ENCODE measurements at places on chromosomes 7 and 10.

DNA sequence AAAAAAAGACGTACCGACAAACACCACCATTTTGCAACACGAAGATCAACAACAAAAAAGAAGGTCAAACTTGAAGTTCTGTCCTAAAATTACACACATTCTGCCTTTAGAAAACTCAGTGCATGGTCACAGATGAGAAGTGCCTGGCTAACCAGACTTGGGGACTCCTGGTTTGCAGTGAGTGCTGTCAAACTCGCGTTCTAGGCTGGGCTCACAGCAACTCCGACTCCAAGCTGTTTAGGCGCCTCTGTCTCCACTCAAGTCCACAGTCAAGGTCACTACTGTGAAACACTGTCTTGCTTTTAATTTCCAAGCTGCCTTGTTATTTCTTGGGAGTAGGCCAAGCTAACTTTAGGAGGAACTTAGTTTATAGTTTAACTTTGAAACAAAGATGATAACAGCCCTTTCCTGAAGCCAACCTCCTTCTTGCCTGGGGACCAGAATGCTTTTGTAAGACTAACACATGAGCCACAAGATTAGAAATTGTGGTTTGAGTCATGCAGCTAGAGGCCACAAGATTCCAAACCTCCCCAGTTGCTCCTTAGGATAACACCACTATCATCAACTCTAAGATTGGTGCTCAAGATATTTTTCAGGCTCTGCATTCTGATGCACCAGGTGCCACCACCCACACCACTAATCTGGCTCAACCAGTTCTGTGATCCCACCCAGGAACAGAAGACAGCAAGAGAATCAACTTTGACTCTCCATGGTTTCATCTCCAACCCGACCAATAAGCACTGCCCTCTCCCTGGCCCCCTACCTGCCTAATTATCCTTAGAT lies 1.1 kb upstream of the DNAAF5 start:
- DNase-seq = no peak

GRCh38 chr7:121302214-121302745 lies 26.5 kb upstream of the WNT16 start:
- DNase-seq = no peak

DNA sequence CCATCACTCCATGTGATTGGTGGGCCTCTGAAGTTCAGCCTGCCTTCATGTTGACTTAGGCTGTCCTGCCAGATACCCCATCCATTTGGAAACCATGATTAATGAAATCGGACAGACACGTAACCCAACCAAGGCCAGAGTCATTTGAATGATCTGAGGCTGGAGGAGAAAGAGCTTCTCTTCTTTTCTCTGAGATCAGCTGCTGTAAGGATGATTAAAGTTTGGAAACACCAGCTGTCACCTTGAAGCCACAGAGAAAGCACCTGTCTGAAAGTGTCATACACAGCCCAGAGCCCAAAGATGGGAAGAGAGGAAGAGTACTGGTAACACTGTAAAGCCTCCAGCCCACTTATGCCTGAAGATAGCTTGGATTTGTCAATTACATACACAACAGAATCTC lies 22.9 kb downstream of the NEBL start:
- no peak for DNase-seq

DNA sequence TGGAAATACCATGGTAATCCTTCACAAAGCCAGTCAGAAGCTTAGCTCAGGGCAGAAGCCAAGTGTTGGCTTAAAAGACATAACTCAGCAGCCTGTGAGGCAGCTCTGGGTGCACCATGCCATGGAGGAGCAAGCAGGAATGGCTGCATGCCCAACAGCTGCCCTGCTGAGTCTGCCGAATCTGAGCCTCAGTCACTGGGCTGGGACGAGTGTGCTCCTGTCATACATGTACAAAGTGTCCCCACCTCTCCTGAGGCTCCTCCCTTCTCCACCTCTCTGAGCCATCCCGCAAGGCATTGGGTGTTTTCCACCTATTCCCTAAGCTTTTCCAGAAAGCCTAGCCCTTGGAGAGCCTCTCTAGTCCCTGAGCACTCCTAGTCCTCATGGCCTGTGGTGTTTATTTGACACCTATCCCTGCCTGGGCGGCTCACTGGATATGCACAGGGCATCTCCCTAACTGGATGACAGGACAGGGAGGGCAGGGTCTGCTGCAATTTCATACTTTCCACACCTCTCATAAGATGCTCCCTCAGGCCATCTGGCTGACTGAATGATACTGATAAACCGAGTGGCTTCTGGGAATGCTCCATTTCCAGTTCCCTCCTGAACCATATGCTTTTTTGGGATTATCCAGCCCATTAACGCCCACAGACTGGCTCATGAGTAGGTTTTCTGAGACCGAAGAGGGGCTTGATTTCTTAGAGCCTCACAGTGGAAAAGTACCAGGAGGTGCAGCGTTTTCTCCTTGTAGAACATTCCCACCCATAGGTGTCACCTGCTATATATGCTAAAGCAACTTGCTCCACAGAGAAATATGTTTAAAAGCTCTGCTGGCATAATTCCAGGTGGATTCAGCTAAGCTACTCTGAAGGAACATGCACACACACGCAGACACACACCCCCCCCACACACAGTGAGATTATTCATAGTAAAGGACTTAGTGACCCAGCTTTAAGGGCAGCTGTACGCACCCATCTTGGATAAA lies 199.3 kb downstream of the SNX10 start:
- DNase-seq = no peak

- no peak for DNase-seq
Observed at GRCh38 chr7:650339-651031, 76.0 kb upstream of the DNAAF5 start.

DNA sequence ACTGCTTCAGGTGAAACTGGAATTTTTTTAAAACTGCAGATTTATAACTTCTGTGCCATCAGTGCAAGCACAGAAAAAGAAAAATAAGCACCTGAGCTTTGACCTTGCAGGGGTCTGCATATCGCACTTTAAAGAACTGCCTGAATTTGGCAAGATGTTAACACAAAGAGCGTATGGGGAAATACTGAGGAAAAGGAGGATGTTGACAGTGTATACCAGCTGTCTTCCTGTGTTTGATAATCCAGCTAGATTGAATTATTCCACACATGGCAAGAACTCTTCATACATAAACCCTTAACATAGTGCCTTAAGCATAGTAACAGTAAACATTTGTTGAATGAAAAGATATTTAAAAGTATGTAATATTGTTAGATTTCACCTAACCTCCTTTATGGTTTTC lies 30.0 kb downstream of the SMC3 start:
- no peak for DNase-seq

DNA sequence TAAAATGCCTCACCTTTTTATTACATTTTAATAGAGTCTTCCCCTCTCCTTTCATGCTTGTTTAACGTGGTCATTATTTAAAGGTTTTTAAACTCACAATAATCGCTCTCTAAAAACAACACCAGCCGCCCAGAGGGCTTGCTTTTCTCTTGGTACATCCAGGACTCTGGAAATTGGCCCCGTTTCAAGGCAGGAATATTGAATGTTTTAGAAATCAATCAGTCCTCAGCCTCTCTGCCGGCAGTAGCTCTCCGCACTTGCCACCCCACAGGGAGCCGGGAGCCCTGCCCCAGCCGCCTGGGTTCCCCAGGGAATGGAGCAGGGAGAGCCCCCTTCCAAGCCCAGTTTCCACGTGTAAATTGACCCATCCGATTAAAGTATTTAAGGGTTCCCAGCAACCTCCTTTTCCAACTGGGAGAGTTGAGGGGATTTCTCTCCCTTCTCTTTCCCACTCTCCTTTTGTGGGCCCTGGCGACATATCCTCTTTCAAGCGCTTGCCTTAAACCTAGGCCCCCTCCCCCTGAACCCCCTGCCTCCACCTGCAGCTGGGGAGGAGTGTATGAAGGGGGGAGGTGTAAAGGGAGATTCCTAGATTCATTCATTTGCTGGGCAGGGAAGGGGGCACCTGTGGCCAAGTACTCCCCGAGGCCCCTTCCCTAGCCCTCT lies 1.9 kb downstream of the FGF8 start:
- DNase-seq = no peak

DNA sequence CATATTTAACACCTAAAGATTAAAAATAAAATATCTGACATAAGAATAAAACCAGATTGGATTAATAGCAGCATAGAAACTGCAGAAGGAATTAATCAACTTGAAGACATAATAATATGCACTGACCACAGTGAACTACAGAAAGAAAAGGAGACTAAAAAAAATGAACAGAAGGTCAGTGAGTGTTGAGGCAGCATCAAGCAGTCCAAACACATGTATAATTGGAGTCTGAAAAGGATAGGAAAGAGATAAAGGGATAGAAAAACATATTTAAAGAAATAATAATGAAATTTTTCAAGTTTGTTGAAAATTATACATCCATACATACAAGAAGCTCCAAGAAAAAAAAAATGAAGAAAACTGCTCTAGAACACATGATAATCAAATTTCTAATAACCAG lies 756.2 kb downstream of the GATA3 start:
- DNase-seq = no peak

DNA sequence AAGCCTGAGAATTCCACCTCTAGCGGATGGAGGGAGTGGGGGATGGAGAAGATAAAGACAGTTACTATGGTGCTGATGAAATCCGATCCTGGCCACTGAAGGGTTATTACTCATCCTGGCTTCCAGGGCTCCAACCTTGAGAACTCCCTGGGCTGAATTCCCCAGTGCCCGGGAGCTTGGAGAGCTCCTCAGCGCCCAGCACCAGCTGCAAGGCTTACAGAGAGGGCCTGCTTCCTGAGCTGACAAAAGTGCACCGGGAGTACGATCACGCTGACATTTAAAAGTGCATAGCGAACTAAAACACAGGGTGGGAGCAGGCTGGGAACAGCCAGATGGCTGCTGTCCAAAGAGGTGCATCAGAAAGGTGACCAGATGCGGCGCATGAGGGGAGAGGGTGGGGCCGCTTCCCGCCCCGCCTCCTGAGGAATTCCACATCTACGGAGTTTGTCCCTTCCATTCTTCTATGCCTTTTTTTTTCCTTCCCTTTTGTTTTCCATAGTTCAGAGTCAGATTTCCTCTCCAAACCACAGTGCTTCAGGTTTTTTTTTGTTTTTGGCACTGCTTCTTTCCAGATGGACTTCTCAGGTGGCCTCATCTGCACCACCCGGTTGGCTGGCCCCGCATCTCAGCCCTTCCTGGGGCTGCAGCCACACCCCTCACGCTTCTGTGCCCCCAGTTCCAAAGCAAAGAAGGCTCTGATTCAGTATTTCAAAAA lies 62.4 kb upstream of the MKRN1 start:
- no peak for DNase-seq

- DNase-seq = no peak
Observed at GRCh38 chr10:82228701-82229100, 353.7 kb downstream of the NRG3 start.
